ENCODE measurements at places on chromosomes 7 and 10.
A peak's percentile ranks its signal among the peaks of the same experiment; 100 is the strongest.

GRCh38 chr10:104330168-104331110, 7.8 kb downstream of the ITPRIP start:
- no peak for DNase-seq

DNA sequence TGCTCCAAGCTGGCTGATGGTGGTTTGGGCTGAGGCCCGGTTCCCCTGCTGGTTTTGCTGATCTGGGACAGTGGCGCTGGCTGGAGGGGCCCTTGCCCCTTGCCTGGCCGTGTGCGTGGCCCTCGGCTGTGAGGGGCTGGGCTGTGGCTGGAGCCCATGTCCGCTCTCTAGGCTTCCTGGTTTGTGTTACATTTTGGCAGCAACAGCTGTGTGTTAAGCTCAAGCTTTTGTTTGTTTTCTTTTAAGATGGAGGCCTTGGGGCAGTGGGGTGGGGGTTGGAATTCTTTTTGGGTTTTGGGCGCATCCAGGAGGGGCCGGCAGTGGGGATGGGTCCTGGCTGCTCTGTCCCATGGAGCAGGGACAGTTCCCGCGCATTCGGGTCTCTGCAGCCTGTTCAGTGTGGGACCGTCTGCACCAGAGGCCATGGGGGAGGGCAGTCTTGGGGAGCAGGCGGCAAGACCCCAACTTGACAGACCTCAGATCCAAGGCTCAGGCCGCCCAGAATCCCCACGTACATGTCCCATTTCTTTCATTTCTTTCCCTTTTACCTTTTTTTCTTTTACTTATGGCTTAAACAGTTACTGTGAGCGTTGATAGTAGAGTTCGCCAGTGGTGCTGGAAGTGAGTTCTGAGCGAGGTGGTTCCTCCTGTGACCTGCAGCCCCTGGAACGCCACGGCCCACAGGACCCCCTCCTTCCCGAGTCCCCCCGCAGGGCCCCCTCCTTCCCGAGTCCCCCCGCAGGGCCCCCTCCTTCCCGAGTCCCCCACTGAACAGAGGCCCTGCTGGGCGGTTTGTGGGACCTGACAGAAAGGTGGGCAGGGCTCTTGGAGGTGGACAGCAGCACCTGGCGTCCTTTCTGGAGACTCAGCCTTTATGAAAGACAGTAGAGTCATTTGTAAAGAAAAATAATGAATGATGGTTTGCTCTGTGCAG, 75.3 kb downstream of the INPP5A start:
- no peak for DNase-seq

GRCh38 chr7:82445271-82445670, 1.7 kb upstream of the CACNA2D1 start:
- DNase-seq = no peak

- no peak for DNase-seq
Observed at GRCh38 chr7:1513657-1514095, 9.5 kb upstream of the INTS1 start.

DNA sequence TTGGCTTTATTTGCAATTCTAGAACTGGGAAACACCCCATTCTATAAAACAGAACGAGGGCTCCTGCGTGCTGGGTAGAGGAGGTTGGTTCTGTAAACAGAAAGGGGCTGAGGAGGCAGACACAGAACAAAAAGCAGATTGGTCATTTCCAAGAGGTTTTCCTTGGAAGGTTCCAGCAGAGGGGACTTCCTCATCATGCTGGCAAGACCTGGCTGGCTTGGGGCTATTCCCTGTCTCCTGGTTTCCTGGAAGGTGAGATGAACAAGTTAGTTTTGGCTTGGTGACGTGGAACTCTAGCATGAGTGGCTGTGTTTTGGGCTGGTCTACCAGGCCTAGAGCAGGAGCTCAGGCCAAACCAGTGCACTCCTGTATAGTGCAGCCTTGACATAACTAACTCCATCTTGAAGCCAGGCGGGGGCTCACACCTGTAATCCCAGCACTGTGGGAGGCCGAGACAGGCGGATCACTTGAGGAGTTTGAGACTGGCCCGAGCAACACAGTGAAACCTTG, 26.1 kb upstream of the DNAJB6 start:
- DNase-seq = no peak

DNA sequence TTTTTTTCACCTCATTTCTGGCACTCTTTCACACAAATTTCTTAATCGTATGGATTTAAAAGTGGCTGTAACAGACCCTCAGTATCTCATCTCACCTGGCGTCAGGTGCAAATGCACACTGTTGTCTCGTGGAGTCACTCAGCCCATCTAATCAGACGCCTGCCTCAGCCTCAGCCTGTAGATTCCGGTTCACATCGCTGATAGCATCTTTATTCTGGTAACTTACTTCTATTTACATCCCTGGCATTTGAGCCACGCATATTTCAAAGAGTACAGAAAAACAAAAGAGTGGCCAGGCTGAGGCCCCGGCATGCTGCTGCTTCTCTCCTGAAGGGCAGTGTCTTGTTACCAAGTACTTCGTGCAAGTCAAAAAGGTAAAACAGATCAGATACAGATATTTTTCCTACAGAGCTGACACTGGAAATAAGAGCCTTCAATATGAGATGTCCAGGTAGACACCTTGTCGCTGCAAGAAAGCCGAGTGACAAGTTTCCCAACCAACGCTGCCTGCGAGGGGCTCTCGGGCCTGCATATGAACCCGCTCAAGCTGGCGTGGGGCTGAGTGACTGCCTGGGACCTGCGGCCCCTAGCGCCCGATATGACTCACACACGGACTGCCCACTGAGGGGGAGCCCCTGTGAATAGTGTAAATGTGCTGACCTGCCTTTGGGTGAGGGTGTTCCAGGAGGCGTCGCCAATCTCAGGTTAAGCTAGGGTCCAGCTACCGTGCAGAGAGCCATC, 4.3 kb downstream of the VIPR2 start:
- no peak for DNase-seq

DNA sequence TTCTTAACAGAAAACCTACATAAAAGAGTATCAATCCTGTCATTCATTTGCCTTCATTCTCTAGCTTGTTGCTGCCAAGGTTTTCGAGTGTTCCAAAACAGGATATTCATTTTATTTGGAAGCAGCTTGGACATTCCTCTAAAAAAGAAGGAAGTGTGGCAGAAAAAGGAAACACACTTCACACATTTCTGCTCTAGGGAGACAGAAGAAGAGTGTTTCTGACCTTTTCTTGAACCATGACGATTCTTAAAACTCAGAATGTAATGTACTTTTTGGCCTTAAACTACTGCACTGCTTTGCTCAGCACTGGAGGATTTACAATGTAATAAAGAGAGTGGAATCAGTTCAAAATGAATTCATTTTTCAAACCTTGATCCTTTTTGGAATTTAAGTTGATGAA, 81.3 kb downstream of the SEMA3A start:
- DNase-seq = no peak

DNA sequence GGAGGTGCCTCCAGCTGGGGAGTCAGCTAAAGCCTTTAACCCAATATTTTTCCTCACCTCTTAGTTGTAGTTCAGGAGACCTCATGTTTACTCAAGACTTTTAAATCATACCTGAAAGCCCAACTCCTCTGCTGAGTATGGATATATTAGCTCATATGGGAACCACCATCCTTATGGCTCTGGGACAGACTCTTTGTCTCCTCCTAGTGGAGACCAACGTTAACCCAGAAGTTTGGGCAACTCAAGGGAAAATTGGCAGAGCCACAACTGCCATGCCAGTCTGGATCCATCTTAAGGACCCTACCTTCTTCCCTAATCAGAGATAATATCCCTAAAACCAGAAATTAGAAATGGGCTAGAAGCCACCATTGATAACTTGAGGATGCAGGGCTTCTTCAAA, 80.8 kb downstream of the TMEM106B start:
- DNase-seq = peak; percentile 9

DNA sequence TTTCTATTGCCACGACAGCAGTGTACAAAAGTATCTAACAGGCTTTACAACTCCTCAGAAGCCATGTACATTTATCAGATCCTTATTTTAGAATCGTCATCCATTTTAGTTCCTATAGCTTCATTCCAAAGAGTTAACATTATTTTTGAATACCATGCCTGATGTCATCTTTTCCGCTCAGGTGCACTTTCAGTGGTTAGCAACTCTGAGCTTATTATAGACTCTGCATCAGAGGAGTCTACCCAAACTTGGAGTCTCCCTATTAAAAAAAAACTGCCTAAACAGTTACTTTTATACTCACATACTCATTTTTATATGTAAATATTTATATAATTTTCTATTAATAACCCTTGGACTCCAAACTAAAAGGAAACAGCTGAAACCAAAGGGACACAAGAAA, 31.6 kb upstream of the PRSS37 start:
- no peak for DNase-seq

DNA sequence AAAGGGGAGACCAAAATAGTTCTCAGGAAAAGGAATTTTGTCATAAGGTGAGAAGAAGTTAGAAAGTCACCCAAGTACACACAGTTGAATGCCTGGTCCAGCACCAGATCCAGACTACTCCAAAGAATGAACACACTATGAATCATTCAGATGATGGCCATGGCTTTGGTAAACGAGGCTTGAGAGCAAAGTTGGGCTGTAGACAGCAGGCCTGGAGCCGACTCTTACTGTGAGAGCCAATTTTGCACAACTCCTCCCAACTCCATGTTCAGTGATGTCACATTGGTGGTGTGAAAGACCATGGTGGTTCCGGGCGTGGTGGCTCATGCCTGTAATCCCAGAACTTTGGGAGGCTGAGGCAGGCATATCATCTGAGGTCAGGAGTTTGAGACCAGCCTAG, 131.6 kb downstream of the PKD1L1 start:
- DNase-seq = no peak

- DNase-seq = no peak
Observed at GRCh38 chr7:128351296-128352152, 7.8 kb upstream of the RBM28 start.

GRCh38 chr7:122068046-122068445, 76.0 kb downstream of the AASS start:
- no peak for DNase-seq

GRCh38 chr10:79274279-79275104, 72.8 kb upstream of the PPIF start:
- no peak for DNase-seq

DNA sequence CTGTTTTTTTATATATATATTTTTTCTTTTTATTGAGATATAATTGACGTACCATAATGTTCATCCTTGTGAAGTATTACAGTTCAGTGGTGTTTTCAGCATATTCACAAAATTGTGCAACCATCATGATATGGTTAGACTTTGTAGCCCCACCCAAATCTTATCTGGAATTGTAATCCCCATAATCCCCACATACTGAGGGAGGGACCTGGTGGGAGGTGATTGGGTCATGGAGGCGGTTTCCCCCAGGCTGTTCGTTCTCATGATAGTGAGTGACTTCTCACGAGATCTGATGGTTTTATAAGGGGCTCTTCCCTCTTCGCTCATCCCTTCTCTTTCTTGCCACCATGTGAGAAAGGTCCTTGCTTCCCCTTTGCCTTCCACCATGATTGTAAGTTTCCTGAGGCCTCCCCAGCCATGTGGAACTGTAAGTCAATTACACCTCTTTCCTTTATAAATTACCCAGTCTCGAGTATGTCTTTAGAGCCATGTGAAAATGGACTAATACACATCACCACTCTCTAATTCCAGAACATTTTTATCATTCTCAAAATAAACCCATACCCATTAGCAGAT, 73.9 kb upstream of the SMNDC1 start:
- no peak for DNase-seq

DNA sequence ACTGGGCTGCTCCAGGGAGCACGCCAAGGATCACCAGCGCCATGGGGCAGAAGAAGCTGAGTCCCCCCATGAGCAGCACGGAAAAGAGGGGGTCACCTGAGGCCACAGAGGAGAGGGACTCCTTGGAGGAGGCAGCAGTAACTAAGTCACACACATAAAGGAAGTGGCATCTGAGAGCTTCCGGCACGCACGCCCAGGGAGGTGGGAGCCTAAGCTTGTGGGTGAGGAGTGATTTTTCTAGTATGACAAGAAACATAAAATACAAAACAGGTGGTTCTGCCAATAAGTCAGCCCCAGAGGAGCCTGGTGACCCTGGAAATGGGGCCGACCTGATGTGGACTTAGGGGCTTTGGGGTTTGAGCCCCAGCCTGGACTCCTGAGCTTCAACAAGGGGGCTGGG, 60.8 kb downstream of the CARD11 start:
- DNase-seq = peak; percentile 74

DNA sequence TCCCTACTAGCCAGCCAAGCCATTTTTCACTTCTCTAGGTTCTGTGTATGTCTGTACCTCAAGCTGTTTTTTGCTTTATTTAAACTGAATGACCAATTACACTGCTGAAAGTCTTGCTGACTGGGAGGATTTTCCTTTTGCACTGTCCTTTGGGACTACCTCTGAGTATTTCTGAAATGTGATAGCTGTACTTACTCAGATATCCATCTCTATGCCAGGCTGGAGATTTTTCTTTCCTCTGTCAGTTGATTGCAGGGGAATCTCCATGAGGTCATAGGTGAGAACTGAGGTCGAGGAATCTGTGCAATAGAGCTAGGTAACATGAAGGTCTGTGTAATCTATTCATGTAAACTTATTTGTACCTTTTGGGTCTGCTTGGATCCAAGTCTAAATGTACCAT, 38.9 kb upstream of the ANKRD1 start:
- DNase-seq = no peak

GRCh38 chr7:44793919-44794318, 2.6 kb upstream of the PPIA start:
- DNase-seq = no peak

DNA sequence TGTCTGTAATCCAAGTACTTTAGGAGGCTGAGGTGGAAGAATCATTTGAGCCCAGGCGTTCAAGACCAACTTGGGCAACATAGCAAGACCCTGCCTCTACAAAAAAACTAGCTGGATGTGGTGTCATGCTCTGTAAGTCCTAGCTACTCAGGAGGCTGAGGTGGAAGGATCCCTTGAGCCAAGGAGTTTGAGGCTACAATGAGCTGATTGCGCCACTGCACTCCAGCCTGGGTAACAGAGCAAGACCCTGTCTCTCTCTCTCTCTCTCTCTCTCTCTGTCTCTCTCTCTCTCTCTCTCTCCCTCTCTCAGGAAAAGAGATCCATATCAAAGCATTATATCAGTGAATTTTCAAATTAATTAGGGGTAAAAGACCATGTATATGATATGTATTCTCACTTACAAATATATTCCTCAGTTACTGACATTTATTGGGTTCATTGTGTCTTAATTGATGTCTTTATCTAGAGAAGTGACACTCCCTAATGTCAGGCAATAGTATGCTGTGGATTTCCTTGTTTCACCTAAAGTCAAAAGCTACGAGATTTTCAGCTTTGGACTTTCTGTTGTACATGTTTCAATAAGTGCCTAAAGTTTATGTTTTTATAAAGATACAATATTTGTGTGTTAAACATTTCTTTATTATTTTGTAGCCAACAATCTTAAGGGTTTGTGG, 76.7 kb downstream of the SHH start:
- DNase-seq = no peak

GRCh38 chr10:122073508-122073907, 84.5 kb downstream of the TACC2 start:
- DNase-seq = no peak

Data from activated CD4-positive, alpha-beta T cell treated with anti-CD3 and anti-CD28 coated beads, Interleukin-10, Interleukin-2, amounts not matched to agents 100 ng/mL and 50 ng/mL, durations not matched to agents 16 hours and 8 hours (primary cell).